ENCODE measurements at places on chromosomes 3 and 15. TPM values are rescaled to one million over a fixed set of nuclear protein-coding genes. Genes with fewer than 3 reads are reported as not detected.

The CADM2 gene
- total RNA-seq: 0.04 TPM

The NEK10 gene
- 1.1 TPM for total RNA-seq

The SLC22A13 gene
- not detected for total RNA-seq

DNA sequence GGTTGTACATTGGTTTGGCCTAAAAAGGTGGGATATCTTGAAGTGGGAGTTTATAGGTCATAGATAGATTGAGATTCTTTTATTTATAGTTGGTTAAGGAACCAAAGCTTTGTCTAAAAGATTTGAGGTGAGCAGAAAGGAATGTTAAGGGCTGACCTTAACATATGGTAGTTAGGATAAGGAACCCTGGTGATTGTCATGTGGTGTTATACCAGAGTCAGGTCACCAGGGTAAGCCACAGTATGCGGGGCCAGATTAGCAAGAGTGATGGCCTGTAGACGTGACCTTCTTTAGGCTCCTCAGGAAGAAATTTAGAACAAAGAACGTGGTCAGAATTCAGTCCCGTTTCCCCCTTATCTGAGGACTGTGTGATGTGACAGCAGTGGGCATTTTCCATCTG is 249.2 kb downstream of the GABRG3 start:
- H3K27ac ChIP-seq: no peak overlapping the region
- no peaks in the 10 kb centered on the region for H3K36me3 ChIP-seq
- H3K27me3 ChIP-seq: no peaks in the 10 kb centered on the region

GRCh38 chr15:75648156-75649000 is 666 bp downstream of the SNX33 start:
- peak overlapping the region; percentile 96 for H3K27ac ChIP-seq
- no peaks in the 10 kb centered on the region for H3K27me3 ChIP-seq
- peaks cover 36% of the 10 kb centered on the region for H3K4me1 ChIP-seq
- no peaks in the 10 kb centered on the region for H3K36me3 ChIP-seq
- no peak for DNase-seq
- peak overlapping the region; percentile 92 for H3K4me3 ChIP-seq

DNA sequence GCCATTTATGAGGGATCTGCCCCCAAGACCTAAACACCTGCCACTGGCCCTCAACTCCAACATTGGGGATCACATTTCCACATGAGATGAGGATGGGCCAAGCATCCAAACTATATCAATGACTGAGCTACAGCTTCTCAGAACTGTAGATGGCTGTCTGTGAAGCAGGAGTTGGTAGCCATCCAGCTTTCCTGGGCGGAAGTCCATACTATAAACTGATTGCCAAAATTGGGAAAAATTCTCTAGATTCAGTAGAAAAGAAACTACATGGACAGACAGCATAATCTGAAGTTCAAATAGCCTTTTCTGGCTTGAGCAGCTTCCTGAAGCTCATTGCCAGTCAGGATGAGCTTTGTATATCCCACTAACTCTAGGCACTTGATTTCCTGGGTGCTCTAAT is 214.7 kb upstream of the ZBTB20 start:
- H3K27me3 ChIP-seq: no peaks in the 10 kb centered on the region
- no peak overlapping the region for H3K27ac ChIP-seq
- DNase-seq: no peak
